ENCODE measurements at places on chromosomes 2 and 18.

DNA sequence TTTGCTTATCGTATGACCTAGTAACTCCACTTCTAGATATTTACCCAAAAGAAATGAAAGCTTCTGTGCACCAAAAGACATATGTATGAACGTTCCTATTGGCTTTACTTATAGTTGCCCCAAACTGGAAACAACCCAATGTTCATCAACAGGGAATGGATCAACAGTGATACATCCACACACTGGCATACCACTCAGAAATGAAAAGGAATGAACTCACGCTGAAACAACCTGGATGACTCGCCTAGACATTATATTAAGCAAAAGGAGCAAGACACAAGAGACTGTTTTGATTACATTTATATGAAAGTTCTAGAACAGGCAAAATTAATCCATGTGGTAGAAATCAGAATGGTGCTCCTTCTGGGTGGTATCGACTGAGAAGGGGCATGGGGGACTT is 18.9 kb downstream of the ADRA2B start:
- no peak for DNase-seq

DNA sequence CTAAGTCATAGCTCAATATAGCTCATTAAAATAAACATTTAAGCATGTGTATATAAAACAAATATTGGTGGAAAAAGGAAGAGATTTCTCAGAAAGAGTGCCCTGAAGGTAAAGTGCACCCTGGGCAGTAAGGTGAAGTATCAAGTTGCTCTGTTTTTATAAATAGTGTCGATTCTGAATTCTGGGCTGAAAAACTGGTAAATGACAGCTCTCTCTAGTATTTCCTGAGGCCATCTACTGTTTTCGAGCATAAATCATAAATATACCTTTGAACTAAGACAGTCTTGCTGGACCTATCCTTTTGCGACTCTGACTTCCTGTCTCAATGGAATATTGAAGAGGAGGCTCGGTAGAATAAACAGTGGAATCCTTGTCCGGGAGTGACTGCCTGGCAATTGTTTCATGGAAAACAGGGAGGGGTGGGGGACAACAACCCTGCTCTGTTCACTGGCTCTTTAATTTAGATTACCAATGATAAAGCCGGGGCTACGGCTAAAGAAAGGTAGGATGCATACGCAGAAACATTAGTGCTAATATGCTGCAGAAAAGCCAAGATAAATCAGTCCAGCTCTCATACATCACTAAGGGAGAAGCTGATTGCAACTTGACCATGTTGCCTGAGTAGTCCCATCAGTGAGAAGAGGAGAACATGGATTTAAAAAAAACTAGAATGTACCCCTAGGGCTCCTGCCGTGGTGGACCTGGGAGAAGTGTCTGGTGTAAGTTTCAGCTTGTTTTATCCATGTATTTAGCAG is 124.1 kb downstream of the RAPGEF4 start:
- DNase-seq: no peak

DNA sequence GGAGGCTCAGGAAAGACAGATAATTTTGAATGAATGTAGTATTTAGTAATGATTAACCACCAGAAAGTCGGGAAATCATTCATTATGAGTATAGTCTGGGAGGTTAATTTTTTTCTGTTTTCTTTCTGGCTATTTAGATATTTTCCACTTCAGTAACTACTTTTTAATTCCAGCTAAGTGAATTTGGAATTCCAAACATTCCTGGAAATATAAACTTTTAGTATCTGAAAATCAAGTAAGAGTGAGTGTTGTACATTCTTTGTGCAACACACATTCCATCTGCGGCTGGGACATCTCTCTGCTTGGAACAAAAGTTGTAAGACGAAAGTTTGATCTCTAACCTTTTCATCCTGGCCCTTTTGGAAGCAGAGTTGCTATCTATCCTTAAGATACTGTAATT is 275.7 kb upstream of the SPRED2 start:
- no peak for DNase-seq

GRCh38 chr2:80365762-80366161 is 61.2 kb upstream of the LRRTM1 start:
- no peak for DNase-seq

GRCh38 chr18:13580351-13580750 is 146.0 kb downstream of the FAM210A start:
- DNase-seq: no peak

GRCh38 chr2:220178991-220179695 is 551.7 kb downstream of the SLC4A3 start:
- no peak for DNase-seq

DNA sequence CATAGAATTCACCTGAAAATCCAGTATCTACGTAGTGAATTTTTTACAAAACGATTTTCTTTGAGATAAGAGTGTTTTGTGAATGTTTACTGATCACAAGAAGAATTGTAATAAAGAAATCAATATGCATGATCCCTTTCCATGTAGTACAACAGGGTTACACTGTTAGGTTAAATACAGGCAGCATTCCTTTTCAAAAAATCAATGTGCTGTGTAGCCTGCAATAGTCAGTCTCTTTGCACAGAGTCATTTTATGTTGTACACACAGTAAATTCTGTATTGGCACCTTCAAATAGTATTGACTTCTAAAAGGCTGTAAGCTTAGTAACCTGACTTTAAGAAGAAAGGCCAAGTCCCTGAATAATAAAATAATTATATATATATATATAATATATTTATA is 63.3 kb downstream of the ZNF407 start:
- DNase-seq: no peak

DNA sequence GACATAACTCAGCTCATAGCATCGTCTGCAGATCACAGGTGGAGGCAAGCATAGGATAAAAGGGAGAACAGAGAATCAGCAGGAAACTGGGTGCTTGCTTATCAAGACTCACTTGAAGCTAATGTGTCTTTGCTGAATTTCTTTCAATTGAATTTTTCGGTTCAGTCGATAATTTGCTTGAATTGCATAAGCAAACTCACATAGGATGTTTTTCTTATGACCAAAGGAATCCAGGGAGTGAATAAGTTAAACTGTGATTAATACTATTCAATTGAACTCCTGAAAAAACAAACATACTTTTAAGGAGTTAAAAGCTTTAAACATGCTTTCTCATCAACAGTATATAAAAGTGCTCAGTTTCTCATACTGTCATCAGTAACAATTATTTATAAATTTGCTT is 707.1 kb upstream of the ACVR2A start:
- no peak for DNase-seq

DNA sequence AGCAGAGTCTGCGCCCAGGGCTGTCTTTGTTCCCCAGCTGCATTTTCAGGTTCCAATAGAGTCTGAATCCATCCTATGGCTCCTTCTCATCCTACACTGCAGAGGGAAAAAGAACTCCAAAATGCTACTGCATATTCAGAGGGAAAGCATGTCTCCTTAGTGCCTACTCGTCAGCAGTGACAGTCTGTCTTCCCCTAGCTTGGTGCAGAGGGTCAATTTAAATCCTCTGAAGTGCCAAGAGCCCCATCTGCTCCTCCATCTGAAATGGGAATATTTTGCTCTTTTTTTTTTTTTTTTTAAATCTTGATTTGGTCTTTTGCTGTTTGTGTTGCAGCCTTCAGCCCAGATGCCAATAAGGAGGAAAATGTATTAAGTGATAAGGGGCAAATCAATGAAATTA is 199.3 kb downstream of the RNF144A start:
- DNase-seq: no peak

- DNase-seq: no peak
Measured at GRCh38 chr2:8606226-8606625, 75.6 kb upstream of the ID2 start.

- DNase-seq: no peak
Measured at GRCh38 chr18:55421615-55422419, 166.2 kb downstream of the TCF4 start.

DNA sequence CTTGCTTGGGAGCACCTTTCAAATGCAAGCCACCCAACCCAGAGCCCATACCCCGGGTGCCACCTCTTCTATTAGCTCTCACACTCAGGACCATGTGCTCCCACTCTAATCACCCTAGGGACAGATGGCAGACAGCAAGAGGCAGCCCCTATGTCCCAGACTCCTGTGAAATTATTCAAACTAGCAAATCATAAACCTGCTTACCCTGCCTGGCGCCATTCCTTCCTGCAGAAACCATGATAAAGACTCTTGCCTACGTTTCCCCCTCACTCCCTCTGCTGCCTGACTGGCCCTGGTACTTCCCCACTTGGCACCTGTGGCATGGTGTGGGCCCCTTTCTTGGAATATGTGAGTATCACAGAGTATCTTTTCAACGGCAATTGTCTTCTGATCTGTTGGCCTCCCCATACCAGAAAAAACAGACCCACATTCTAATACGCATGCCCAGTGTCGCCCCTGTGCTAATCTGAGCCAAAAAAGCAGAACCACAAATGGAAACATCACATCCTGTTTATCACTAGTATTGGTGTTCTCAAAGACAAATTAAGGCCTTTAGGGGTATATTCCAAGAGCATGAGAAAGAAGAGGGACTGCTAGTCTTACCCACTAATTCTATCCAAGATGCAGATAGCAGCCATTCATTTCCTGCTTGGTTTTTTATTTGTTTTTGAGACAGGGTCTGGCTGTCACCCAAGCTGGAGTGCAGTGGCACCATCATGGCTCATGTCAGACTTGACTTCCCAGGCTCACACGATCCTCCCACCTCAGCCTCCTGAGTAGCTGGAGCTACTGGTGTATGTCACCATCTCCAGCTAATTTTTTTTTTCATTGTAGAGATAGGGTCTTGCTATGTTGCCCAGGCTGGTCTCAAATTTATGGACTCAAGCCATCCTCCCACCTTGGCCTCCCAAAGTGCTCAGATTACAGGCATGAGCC is 44.1 kb upstream of the TTC39C start:
- no peak for DNase-seq

DNA sequence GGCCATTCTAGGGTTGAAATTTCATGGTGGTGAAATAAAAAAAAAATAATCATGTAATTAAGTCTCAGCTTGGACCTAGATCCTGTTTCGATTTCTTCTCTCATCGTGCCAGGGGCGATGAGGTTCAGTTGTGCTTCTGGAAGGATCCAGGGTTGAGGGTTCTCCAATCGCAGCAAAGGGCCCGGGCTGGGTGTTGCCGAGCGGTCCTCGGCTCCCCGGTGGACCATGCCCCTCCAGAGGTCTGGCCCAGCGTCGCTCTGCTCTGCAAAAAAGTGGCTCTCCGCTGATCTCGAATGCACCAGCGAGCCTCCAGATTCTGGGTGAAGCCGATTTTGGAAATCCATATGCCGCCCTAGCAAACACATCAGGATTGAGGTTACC is 39.0 kb downstream of the EN1 start:
- no peak for DNase-seq

GRCh38 chr2:186718122-186718521 is 24.3 kb downstream of the FAM171B start:
- DNase-seq: no peak

- DNase-seq: no peak
Measured at GRCh38 chr2:240958366-240959213, 39.8 kb upstream of the SNED1 start.

- no peak for DNase-seq
Measured at GRCh38 chr18:26839609-26840008, 25.9 kb downstream of the AQP4 start.

GRCh38 chr2:50181212-50181611 is 850.7 kb downstream of the NRXN1 start:
- no peak for DNase-seq

- no peak for DNase-seq
Measured at GRCh38 chr2:28300485-28301341, 91.9 kb upstream of the FOSL2 start.

DNA sequence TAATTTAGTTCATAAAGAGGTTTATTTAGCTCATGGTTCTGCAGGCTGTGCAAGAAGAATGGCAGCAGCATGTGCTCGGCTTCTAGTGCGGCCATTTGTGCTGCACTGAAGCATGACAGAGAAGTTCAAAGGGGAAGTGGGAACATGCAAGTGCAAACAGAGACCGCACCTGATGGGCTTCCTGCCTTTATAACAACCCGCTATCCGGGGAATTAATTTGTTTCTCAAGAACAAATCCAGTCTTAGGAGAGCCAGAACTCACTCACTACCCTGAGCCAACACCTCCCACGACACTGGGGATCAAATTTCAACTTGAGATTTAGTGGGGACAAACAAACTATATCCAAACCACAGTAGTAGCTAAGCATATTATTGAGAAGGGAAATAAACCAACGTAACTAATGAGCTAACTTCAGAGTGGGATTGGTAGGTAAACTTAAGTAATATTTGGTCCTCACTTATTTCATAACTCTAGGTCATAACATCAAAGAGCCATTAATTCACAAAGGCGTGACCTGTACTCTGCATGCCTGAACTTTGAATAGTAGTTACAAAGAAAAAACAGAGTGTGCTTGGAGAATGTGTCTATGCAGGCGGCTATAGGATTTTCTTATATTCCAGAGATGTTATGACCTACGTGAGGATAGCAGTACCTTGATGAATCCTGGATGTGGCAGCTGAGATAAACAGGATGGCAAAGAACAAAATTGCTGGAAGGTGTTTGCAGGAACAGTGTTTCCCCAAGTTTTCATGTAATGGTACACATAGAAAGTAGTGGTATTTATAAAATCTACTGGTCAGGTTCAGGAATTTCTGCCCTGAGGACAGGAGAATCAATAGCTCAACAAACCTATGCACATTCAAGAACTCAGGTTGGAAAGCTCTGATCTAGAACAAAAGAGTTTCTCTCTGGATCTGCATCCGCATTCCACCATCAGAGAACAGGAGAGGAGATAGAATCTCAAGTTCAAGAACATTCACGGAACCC is 845.9 kb upstream of the ID2 start:
- DNase-seq: no peak

DNA sequence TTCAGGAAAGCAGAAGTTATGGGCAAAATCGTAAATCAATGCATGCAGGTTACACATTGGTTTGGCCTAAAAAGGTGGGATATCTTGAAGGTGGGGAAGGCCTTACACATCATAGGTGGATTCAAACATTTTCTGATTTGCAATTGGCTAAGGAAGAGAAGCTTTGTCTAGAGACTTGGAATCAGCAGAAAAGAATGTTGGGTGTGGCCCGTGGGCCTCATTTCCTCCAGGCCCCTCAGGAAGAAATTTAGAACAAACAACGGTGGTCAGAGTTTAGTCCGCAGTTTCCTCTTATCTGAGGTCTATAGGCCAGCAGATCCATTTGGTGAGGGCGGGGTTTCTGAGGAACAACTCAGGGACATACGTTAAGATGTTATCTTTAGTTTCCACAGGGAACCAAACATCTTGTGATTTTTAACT is 50.9 kb upstream of the AFF3 start:
- no peak for DNase-seq

DNA sequence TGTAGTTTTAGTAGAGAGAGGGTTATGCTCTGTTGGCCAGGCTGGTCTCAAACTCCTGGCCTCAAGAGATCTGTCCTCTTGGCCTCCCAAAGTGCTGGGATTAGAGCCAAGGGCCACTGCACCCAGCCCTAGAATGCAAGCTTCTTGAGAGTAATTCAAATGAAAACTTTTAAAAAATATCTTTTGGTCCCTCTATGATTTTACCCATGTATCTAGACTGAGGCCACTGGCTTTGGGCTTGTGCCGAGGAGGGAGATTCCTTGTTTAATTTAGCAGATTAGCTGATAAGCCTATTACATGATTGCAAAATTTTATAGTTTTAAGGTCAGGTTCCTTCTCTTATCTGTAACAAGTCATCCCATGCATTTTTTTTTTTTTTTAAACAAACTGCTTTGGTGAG is 59.5 kb upstream of the CCDC195 start:
- no peak for DNase-seq

All from anterior cingulate cortex (tissue), 58 donors.